ENCODE measurements at places on chromosomes 4 and X.

- no peak for DNase-seq
These were observed 32.1 kb downstream of the ZBTB49 start for GRCh38 chr4:4321951-4322688.

DNA sequence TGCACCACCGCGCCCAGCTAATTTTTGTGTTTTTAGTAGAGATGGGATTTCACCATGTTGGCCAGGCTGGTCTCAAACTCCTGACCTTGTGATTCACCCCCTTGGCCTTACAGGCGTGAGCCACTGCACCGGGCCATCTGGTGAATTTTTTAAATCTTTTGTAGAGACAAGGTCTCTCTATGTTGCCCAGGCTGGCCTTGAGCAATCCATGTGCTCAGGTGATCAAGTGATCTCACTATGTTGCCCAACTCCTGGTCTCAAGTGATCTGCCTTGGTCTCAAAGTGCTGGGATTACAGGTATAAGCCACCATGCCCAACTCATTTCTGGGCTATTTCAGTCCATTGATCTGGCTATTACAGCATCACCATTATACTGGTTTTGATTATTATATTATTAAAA is 22.2 kb upstream of the GALNT7 start:
- DNase-seq: no peak

DNA sequence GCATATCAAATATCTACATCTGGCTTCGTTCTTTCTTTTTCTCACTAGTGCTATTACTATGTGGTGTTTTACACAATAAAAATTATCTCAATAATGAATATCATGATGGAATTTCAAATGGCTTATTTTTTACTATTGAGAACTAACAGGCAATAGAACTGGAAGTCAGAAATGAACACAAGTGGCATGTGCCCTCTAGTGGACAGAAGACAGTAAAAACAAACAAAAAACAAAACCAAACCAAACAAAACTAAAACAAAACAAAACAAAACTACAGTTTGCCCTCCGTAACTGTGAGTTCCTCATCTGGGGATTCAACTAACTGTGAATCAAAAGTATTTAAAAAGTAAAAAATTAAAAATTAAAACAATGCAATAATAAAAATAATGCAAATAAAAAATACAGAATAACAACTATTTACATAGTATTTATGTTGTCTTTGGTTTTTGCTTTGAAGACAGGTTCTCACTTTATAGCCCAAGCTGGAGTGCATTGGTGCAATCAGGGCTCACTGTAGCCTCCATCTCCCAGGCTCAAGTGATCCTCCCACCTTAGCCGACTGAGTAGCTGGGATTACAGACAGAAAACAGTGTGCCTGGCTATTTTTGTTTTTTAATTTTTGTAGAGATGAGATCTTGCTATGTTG is 195.6 kb upstream of the TACR3 start:
- no peak for DNase-seq

DNA sequence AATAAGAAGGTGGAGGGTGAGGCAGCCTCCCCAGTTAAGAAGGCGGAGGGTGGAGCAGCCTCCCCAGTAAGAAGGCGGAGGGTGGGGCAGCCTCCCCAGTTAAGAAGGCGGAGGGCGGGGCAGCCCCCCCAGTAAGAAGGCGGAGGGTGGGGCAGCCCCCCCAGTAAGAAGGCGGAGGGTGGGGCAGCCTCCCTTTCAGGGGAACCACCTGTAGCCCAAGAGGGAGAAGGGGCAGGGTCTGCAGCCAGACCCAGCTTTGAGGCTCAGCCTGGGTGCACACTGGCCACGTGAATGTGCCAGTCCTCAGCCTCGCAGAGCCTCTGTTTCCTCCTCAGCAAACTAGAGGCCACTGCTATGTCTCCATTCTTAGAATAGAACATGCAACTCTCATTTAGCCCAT is 52.6 kb downstream of the HMX1 start:
- DNase-seq: no peak

- no peak for DNase-seq
These were observed 268.2 kb upstream of the TEX13A start for GRCh38 chrX:105488716-105489115.

DNA sequence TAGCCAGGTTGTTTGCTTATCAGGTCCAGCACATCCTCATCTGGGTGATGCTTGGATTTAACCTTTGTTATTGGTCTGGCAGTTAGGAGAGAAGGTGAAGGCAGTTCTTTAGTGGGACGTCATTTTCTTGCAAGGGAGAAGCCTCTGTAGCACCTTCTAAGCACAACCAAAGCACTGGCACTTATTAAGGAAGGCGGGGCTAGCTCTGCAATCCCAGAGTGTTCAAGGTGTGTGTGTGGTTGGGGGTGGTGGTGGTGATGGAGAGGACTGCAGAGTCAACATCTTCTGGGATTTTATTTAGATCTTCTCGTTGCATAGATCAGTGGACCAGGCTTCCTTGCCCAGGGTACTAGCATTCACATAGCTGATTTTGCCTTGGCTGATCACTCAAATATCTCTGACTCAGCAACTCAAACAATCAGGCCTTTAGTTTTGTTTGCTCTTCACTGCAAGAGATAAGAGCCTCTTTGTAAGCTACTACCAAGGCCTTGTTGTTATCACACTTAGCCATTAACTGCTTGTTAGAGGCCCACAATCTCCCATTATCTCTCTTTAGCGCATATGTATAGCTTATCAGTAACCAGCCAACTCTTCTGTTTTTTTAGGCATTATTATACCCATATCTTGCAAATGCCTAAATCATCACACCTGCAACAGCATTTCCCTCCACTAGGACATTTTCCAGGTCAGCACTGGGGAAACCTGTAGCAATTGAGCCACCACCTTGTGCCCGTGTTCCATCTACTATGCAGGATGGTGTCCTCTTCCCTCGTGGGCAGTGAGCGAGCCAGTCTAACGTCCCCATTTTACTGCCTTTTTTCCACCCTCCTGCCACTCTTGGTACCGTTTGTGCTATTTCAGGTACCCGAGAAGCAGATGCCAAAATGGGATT is 36.5 kb upstream of the LINC00632 start:
- DNase-seq: no peak

GRCh38 chr4:179040259-179040658 is 1598.0 kb upstream of the AGA start:
- no peak for DNase-seq

DNA sequence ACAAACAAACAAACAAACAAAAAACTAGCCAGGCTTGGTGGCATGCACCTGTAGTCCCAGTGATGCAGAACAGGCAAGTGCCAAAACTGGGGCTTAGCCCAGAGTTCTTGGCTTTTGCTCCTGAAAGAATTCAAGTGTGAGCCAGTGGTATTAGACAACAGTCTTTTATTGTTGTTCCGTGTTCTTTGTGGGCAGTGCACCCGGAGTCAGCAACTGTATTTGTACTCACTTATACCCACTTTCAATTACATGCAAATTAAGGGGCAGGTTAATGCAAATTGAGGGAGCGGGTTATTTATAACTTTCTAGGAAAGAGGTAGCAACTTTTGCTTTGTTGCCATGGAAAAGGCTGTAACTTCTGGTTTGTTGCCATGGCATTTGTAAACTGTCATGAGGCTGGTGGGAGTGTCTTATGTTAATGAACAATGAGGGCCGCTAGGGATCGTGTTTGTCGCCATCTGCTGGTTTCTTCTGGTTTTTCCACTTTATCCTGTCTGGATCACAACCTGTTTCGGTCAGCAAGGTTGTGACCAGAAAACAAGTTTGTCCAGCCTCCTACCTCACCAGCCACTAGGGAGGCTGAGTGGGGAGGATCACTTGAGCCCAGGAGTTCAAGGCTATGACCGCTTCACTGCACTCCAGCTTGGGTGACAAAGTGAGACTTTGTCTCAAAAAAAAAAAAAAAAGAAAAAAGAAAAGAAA is 88.8 kb upstream of the ESX1 start:
- no peak for DNase-seq

GRCh38 chr4:156223985-156224384 is 270.3 kb upstream of the CTSO start:
- no peak for DNase-seq

- no peak for DNase-seq
These were observed 121.5 kb downstream of the PPEF1 start for GRCh38 chrX:18828832-18829404.

DNA sequence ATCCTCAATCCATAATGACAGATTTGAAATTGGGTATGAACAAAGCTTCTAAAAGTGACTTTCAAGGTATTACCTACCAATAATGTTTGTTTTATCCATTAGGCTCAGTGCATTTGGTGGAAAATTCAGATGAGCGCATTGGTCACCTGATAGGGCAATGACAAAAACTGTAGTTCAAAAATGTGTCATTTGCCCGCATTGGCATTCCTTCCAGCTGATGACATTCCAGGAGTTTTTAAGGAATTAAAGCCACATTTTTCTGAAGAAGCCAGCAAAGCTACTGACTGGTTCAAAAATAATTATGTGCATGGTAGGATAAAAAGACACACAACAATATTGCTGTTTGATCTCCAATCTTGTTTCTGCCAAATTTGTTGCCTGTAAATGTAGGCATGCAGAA is 473.4 kb upstream of the CPEB2 start:
- no peak for DNase-seq

GRCh38 chrX:49246541-49246940 is 11.3 kb downstream of the CCDC22 start:
- no peak for DNase-seq

DNA sequence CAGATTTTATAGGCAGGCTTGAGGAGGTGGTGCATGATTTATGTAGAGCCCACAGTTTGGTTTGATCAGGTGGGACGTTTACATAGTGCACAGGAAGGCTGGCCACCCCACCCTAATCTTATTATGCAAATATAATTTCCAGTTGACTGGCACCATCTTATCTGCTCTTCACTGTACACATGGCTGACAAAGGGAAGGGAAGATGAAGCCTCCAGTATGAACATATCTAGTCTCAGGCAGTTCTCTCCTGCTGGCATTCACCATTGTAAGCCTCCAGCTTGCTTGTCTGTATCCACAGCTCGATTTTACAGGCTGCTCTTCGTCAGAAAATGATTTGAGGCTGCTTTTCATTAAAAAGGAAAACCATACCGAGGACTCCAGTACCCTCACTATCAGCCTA is 278.3 kb downstream of the TECRL start:
- no peak for DNase-seq

- DNase-seq: no peak
These were observed 19.6 kb downstream of the TMEM175 start for GRCh38 chr4:951594-952468.

DNA sequence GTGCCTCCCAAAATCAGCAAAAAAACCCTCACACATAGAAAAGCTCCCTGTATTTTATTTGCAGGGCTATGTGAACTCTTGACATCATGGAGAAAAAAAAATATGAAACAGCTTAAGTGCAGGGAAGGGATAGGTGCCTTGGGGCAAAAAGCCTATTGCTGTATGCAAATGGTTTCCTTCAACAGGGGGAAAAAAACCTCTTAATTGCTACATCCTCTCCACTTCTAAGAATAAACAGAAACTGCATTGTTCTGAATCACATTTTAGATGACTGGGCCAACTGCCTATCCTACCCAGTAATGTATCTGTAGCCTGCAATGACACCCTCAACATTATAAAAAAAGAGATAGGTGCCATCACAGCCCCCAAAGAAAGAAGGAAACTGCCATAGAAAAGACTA is 229.4 kb upstream of the GALNTL6 start:
- no peak for DNase-seq

GRCh38 chr4:84681486-84682274 is 98.8 kb downstream of the CDS1 start:
- no peak for DNase-seq

GRCh38 chr4:138030375-138030774 is 211.8 kb downstream of the SLC7A11 start:
- no peak for DNase-seq

Measured in activated CD8-positive, alpha-beta memory T cell treated with anti-CD3 and anti-CD28 coated beads, Interleukin-2, amount 50 U/mL, for 4 hours (primary cell).